Thyroid gland (tissue), 4 donors: ENCODE measurements at places on chromosomes 4 and X.

DNA sequence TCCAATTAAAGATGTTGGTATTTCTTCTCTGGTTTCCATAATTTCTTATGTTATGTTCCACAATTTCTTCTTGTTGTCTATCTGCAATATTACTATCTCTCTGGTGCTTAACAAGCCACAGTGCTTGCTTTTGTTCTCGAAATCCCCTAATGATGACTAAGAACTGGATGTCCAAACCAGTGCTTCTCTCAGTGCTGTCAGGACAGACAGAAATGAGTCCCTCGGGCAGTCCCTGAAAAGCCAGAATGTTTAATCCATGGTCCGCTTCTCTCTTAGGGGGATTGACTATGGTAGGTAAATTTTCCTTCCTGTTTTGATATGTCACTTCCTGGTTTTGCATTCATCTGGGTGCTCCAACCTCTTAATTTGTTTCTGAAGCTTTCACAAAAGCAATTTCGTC lies 321.6 kb upstream of the PCDH10 start:
- DNase-seq, result no peak

GRCh38 chr4:137367620-137368019 lies 164.7 kb downstream of the PCDH18 start:
- DNase-seq, result no peak

DNA sequence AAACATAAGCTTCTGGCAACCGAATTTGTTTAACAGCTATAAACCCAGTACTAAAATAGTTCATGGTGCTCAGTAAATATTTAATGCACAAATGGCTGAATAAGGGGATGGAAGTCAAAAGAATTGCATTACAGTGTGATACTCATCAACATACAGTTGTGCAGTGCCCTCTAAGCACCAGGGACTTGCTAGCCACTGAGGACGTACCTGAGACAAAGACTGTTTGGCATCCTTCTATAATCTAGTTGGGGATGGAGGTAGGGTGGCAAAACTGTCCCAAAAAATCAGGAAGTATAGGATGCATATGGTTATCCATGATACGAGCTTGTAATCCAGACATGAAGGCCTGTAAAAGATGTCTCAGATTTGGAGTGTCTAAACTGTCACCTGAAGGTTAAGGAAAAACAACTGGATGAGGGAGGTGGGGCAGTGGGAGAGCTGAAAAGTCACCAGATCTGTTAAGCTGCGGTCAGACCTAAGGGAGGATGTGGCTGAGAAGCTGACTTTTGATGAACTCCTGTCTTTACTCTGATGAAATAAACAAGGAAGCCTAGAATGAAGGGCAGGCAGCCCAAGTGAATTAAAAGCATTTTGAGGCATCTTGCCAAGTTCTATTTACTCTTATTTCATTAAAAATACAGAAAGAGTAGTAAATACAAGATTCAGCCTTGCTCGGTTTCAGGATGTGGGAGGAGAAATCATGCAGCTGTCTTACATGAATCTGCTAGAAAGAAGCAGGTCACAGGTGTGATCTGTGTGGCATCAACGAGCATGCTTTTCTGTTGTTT lies 12.0 kb upstream of the CD38 start:
- no peak for DNase-seq

- DNase-seq, result no peak
Measured at GRCh38 chr4:48431401-48431800, 51.7 kb upstream of the SLC10A4 start.

- DNase-seq, result no peak
Measured at GRCh38 chr4:42628740-42629139, 28.2 kb downstream of the ATP8A1 start.

DNA sequence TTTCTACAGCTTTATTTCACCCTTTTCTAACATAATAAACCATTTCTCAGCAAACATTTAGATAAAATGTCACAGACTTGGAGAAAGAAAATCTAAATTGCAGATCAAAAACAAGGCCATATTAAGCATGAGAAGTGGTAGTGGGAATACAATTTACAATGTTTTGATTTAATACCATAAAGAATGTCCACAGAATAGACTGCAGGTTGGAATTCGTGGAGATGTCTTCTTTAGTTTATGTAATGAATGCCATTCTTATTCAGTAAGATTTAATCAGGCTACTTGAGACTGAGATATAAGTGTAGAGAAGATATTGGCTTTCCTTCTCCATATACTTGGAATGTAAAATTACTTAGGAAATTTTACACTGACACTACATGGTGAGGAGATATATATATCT lies 91.9 kb upstream of the ZFP42 start:
- no peak for DNase-seq

DNA sequence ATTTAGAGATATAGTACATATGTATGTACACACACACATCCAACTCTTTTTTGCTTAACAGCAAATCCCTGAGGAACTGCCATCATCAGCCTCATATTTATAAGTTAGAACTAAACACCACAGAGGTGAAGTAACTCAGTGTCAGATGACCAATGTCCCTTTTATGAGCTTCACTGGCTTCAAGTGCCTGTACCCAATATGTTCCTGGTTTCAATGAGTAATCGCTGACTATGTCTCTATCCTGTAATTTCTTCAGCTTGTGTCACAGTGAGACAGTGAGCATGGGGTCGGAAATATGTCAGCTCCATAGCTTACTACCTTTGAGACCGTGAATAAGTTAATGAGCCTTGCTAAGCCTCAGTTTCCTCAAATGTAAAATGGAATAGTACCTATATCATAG lies 136.2 kb upstream of the RASGEF1B start:
- no peak for DNase-seq

DNA sequence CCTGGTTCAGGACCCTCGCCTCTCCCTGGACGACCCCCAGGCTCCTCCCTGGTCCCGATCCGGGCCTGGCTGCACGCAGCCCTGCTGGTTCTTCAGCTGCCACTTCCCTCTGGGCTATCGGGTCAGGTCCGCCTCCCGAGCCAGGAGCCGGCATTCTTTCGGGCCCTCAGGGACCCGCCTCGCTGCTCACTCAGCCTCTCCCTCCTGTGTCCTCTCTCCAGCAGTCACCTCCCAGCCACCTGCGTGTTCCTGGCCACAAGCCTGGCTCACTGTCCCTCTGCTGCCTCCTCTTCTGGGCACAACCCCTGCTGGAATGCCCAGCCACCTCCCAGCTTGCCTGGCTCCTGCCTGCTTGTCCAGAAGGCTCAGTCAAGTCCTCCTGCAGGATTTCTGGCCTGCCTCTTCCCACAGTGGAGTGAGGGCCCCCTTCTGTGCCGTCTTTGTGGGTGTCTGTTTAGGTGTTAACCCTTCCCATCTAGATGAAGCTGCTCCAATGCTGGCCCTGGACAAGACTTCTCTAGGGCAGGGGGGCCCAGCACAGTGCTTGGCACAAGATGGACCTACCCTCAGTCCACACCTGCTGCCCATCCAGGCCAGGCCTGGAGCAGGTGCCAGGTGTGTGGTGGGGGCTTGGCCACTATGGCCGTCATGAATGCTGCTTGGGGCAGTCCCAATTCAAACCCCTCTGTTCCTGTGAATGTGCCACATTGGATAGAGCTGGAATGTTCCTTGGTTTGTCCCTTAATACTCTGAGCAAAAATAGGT lies 2.2 kb downstream of the WFS1 start:
- peak; percentile 98 for DNase-seq

GRCh38 chr4:123976819-123977218 lies 580.2 kb downstream of the SPRY1 start:
- DNase-seq, result no peak

GRCh38 chrX:10015723-10016518 lies 48.8 kb downstream of the CLDN34 start:
- DNase-seq, result peak; percentile 39

DNA sequence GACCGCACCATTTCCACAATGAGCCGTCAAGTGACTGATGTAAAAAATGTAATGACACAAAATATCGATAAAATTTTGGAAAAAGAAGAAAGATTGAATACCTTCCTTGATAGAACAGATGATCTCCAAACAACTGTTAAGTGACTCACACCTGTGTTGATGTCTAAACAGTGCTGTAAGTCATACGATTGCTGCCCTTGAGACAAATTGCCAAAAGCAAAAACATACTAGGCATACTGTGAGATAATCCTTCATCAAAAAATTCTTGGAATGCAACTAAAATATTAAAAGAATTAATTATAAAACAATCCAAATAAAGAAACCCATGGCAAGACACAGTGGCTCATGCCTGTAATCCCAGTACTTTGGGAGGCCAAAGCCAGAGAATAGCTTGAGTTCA lies 53.4 kb downstream of the HNRNPD start:
- DNase-seq, result no peak

DNA sequence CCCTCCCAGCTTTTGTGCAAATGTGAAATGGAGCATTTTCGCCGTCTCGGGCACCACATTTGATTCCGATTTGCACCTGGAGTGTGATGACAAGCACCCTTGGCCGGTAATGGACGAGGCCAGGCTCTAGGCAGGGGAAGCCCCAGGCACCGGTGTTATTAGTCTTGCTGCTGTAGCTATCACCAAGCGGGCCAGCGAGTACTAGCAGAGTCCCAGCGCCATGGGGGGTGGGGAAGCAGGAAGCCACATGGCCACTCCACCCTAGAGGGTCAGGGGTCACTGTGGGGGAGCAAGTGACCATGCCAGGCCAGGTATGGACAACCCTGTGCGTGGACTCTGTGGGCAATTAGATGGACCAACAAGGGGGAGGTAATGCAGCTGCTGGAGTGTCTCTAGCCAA lies 88.8 kb downstream of the CPZ start:
- DNase-seq, result no peak

GRCh38 chr4:6900956-6901355 lies 8.7 kb upstream of the TBC1D14 start:
- no peak for DNase-seq

DNA sequence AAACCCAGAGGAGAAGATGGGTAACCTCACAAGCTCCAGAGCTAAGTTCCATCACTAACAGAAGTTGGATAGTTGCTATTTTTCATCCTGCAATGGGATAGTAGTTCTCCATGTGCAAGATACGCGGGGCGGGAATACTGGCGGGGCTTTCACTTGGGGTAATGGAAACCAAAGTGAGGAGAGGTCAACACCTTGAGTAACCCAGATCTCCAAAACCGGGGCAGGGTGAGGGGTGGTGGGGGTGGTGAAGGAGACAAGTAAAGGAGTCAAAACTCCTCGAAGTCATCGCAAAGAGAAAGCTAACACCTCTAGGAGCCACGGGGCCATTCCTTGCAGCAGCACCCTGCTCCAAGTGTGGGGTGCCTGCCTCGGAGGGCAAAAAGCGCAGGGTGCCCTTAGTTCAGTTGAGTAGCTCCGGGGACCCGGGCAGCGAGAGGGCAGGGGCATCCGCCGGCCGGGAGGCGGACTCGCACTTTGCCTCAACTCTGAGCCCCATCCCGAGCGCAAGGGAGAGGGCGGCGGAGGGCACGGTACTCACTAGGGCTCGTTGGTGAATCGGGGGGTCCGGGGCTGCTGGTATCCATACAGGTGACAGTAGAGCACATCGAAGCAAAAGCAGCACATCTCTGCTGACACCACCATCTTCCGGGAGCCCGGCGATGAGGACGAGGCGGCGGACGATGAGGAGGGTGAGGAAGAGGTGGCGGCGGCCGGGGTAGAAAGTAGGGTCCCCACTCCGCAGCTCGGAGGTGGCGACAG lies 645 bp downstream of the AMMECR1 start:
- DNase-seq, result peak; percentile 16

DNA sequence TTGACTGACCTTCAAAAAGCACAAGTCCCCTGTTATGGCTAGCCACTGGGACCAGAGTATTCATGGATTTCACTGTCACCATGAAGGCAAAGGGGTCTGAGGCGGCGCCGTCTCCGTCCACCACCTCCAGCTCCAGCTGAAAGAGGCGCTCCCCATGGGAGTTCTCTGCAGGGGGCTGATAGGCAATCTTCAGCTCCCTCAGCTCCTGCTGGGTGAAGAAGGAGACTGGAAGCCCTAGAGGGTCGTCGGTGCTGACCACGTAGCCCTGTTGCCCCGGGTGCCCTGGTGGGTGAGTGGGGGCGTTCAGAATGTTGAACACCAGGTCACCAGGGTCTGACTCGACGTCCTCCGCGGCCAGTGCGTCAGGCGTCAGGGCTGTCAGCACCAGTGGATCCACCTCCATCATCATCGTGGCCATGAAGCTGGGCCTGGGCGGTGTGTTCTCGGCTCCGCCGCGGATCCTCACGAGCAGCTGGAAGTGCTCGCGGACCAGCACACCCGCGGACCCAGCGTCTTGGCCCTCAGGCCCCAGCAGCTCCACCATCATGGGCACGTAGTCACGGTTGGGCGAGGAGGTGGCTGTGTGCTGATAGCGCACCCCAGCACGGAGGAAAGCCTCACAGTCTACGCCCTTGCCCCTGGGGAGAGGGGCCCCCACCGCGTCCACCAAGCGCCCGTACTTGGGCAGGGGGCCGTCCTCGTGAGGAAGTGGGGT lies 987 bp downstream of the FREM3 start:
- DNase-seq, result no peak

- no peak for DNase-seq
Measured at GRCh38 chr4:141425124-141425523, 204.4 kb downstream of the ZNF330 start.

GRCh38 chrX:7027071-7027470 lies 120.4 kb upstream of the STS start:
- DNase-seq, result peak; percentile 2

- no peak for DNase-seq
Measured at GRCh38 chr4:170526471-170526870, 436.7 kb upstream of the AADAT start.

DNA sequence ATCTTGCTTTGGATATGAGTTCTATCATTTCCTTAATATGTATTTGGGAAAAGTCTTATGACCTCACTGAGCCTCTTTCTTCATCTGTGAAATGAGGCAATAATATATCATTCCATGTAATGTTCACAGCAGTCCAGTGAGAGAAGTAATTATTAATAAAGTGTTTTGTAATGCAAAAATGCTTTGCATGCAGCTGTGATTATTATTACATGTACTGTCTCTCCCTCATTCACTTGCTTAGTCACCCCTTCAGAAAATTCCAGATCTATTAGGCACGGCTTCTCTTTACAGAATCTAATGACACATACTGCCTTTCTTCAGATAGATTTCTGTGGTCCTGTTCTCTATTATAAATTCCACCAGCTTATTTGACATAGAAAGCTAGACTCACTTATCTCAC lies 53.5 kb upstream of the FGF13 start:
- no peak for DNase-seq

GRCh38 chr4:14329228-14329627 lies 673.1 kb upstream of the CPEB2 start:
- DNase-seq, result no peak

DNA sequence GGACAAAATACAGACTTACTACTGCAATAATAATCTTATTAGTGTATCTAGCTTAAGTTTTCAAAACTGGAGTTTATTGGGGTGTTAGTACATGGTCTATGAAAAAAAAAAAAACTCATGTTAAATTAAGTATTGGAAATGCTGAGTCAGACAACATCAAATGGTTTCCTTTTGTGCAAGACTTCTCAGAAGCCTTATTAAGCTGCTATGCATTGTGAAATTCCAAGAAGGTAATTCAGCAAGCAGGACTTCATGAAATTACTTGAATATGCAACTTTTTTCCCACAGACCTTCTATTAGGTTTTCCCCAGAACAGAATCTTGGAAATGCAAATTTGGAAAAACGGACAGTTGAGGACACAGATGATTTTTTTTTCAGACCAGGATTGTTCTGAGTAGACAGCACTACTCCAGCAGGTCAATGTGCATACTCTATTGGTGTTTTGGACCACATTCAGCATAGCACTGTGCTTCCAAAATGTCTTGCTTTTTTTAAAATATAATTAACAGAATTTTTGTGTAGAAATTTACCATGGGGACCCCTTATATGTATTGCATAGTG lies 568.8 kb upstream of the TENM3 start:
- DNase-seq, result no peak

- no peak for DNase-seq
Measured at GRCh38 chrX:138748480-138748879, 37.0 kb upstream of the FGF13 start.

- DNase-seq, result peak; percentile 39
Measured at GRCh38 chr4:8372506-8372905, 68.0 kb downstream of the ACOX3 start.
